ENCODE measurements at places on chromosomes 2 and 18. TPM values are rescaled to one million over a fixed set of nuclear protein-coding genes. Genes with fewer than 3 reads are reported as not detected.
A peak's percentile ranks its signal among the peaks of the same experiment; 100 is the strongest.

SUCLG1 gene
- 50.7 TPM for total RNA-seq

DNA sequence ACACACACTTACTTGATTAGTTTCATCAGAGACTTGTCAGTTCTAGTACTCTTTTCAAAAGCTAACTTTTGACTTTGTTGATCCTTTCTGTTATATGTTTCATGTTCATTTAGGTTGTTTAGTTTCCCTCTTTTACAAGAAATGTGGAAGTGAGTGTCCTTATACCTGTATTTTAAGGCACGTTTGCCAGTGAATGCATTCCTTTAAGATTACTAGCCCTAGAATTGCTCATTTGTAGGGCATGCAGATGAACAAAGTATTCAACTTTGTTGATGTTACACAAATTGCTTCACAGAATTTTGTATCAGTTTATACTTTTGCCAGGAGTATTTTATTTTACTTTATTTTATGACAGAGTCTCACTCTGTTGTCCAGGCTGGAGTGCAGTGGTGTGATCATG, 6.3 kb downstream of the IL1RL2 start:
- no peak for DNase-seq

B3GNT7 gene
- 5.6 TPM for total RNA-seq

DNA sequence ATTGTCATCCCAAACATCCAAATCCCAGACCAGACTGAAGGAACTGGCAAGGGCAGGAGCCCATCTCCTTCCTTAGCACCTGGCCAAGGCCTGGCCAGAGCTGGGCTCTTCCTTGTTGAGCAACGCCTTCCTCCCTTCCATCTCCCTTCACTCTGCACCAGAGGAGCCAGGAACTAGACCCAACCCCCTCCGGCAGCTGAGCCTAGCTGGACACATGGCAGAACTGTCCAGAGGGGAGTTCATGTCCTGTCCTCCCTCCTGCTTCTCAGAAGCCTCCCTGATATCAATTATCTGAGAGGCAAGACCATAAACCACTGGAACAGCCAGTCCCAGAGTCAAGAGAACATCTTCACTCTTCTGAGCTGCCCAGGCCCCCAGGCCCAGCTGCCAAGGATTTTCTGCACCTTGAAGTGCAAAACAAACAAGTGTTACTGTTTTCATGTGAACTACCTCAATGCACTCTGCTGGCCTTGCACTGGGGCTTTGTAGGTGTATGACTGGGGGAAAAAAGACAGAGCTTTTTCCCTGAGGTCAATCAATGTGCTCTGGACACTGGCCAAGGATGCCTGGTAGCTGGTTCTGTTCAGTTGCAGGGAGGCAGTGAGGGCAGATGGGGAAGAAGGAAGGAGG, 107.6 kb upstream of the MSH6 start:
- DNase-seq: no peak

GRCh38 chr2:240531038-240531437, 26.8 kb downstream of the ANKMY1 start:
- no peak for DNase-seq

DNA sequence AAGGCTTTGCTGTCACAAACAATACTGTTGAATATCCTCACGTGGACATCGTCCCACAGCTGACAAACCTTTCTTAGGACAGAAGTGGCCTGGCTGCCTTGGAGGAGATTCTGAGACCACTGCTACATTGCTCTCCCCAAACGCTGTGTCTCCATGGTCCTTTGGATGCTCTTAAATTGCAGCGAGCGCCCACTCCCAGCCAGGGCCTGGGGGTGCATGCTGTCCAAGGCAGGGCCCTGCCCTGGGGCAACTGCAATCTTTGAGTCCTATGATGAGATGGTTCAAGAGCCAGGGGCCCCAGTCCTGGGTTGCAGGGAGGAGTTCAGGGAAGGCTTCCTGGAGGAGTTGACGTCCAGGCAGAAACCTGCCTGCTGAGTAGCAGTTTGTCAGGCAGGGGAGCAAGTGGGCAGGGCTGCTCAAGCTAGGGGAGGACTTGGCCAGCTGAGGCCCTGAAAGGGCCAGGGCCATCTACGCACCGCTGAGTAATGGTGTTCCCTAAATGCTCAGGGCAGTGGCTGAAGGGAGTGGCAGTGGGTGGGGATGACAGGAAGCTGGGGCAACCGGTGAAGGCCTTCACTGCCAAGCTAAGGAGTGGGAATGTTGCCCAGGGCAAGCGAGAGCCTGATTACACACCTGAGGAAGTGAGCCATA, 10.8 kb upstream of the SDC1 start:
- no peak for DNase-seq

GPBAR1 gene
- 0.80 TPM for total RNA-seq

TMEFF2 gene
- not detected for total RNA-seq

DNA sequence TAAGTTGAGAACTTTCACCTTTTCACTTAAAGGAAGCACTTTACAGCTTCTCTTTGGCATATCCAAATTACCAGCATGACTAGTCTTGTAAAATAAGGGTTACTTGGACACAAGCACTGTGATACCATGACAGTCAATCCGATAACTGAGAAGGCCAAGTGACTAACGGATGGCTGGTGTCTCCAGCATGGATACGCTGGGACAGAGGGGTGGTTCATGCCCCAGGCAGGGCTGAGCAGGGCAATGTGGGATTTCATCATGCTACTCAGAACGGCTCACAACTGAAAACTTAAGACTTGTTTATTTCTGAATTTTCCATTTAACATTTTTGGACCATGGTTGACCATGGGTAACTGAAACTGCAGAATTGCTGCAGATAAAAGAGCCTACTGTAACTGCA, 43.1 kb upstream of the GPR155 start:
- DNase-seq: no peak

RGPD3 gene
- 0.47 TPM for total RNA-seq

DNA sequence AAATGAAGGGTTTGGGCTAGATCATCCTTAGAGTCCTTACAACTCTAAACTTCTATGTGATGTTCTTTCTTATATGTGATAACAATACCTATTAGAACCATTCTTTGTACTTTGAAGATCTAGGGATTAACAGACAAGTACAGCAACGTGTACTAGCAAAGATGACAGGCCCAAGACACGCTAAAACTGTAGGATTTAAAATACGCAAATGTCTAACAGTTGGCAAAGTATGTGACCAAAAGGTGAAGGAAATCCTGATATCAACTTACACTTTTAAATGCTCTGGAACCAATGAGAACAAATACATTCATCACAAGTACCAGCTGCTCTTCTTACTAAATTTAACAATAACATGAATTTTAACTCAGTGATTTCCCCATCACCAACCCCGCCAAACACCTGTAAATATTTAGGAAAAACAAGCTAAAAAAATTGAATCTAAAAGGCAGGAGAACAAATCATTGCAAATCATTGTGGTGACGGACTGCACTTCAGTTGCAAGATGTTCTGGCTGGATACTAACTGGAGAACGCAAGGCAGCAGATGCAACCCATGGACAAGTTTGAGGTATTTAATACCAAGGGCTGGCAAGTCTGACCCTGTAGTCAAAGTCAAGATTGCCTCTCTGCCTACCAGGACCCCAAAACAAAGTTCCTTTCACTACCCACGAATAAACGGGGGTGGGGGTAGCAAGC, 1.4 kb downstream of the ANKRD44 start:
- no peak for DNase-seq

OTX1 gene
- not detected for total RNA-seq

- no peak for DNase-seq
These were observed 216.7 kb downstream of the DOK6 start for GRCh38 chr18:69617408-69617807.

DNA sequence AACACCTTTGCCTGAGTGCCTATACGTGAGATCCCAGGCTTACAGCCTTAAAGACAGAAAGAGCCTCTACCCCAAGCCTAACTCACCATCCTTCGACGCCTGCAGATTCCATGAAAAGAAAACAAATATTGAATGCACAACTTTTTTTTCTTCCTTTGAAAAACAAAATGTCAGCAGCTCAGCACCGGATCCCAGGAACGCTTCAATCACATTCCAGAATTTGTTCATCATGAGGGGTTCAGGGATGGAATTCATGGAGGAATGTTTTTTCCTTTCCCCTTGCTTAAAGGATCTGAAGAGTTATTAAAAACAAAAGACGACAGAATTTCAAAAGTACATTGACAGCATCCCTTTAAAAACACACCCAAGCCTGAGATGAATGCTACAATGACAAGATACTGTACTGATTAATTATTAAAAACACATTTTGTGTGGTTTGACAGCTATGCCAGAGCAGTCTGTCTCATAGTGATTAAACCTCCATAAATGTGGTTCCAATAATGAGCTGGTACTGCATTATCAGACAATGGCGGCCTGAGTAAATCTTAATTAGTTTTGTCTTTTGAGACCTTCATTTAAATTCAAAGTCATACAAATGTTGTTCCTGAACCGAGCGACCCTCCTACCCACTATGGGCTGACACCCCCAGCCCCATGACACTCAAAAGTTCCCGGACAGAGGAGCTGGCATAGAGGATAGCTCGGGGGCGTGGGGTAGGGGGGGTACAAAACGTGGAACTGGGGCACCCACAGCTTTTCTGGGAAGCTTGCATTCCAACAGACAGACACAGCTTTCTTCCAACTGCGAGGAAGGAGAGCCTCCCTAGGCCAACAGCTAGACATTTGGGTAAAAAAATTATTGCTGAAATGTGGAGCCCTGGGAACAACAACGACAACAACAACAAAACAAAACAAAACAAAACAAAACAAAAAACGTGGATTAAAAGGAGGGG, 227.5 kb downstream of the TTC32 start:
- DNase-seq: no peak

- DNase-seq: no peak
These were observed 29.3 kb downstream of the PELI1 start for GRCh38 chr2:64114912-64115277.

HDHD2 gene
- 22.7 TPM for total RNA-seq

GRCh38 chr2:46305767-46306166, 8.6 kb downstream of the EPAS1 start:
- no peak for DNase-seq

- DNase-seq: no peak
These were observed at the start of gene SPEG for GRCh38 chr2:219434718-219435525. Gene SPEG (plus strand): TSS chr2:219434843. CDS start chr2:219434978, 135 bp downstream.

DNA sequence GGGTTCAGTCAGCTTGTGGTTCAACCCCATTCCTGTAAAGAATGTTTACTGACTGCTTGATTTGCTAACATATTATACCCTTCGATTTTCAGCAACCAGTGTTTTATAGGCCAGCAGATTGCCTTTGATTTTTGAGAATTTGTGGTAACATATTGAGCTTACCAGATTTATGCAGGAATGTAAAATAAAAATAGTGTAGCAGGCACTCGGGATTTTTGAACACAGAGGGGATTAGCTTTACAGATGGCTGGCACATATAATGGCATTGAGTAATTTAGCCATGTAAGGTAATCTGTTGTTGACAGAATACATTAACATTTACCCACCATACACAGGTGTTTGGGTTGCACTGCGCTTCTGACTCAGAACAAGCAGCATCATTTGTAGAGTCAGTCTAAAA, 354.0 kb downstream of the LRRTM1 start:
- DNase-seq: no peak

DNA sequence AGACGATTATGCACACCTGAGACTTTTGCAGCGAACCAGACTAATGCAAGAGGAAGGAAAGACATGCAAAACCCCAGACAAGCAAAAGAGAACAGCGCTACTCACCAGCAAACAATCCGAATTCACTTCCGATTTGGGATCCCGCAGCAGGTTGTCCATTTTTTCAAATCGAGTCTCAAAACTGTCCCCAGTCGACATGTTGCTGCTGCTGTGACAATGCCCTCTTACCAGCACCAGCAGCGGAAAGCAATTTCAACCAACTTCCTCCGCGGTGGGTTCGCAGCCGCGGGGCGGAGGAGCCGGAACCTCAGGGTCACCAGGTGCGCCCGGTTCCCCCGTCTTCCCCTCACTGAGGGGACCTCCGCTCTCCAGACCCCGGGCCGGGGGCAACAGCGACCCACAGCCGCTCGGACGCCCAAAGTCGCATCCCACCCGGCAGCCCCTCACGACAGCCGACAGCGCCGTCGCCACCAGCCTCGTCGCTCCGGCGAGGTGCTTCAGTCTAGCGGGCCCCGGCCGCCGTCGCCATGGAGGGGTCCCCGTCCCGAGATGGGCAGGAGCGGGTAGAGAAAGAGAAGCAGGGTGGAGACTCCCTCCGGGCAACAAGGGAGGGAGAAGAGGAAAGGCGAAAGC, 784 bp downstream of the ROCK1 start:
- peak; percentile 49 for DNase-seq

DNA sequence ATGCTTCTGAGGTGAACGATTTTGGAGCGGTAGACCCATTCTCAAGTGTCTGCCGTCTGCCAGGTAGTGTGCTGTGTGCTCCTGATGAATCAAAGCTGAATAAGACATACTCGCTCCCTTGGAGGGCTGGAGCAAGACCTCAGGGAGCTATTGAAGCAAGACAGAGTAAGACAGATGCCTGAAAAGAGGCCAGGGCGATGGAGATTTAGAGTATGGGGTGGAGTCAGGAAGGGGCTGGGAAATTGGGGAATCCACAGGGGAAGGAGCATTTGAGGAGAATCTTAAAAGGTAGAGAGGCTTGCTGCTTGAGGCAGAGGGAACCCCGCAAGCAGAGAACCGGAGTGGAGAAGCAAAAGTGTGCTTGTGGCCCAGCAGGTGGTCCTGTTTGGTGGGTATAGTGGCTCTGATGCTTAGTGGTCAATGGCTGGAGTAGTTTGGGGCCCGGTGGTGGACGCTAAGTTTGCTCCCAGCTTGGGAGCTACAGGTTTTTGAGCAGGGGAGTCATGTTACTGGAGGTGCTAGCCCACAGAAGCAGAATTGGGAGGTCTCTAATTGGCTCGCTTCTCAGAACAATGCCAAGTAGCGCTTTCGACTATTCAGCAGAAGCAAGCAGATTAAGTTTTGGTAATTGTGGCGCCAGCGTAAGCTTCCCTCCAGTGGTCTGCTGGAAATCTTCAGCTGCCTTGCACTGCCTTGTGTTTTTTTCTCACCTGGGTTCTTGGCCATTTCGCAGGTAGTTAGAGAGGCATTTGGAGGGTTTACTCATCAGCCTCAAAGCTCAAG, 2.0 kb downstream of the CNNM4 start:
- no peak for DNase-seq

CRYGC gene
- not detected for total RNA-seq

- no peak for DNase-seq
These were observed 63.7 kb upstream of the ITGA4 start for GRCh38 chr2:181393472-181393871.

- DNase-seq: no peak
These were observed 32.6 kb downstream of the CCDC102B start for GRCh38 chr18:68830256-68831045.

DNA sequence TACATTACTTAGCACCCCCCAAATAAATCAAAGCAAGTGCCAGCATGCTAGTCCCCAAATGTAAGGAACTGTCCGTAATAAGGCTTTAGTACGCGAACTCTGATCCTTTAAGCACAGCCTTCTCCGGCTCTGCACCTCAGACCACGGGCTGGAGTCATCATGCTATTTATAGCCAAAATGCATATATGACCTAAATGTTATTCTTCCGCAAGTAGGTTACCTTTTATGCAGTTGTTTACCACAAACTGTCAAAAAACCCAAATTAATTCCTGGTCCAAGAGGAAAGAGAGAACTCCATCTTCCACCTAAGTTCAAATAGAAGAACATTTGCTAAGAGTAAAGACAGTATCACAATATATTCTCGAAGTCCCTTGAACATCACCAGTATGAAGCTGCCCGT, 42.7 kb downstream of the ZNF516 start:
- DNase-seq: no peak

ARHGEF4 gene
- total RNA-seq: 2.0 TPM

GRCh38 chr2:86783615-86784339, 6.9 kb downstream of the CD8A start:
- no peak for DNase-seq

- no peak for DNase-seq
These were observed 66.8 kb downstream of the XDH start for GRCh38 chr2:31347750-31348149.

Data from naive thymus-derived CD4-positive, alpha-beta T cell (primary cell).